ENCODE measurements at places on chromosomes 4 and X. TPM values are rescaled to one million over a fixed set of nuclear protein-coding genes. Genes with fewer than 3 reads are reported as not detected.

SLC6A14 gene
- total RNA-seq: 0.27 TPM

GRCh38 chr4:67436742-67437141, 108.6 kb downstream of the CENPC start:
- no peak overlapping the region for H3K4me3 ChIP-seq
- no peak for DNase-seq
- no peak overlapping the region for H3K27ac ChIP-seq

GRCh38 chrX:106042296-106042695, 3.8 kb upstream of the SERPINA7 start:
- H3K4me3 ChIP-seq: no peak overlapping the region
- H3K36me3 ChIP-seq: no peaks in the 10 kb centered on the region
- H3K27ac ChIP-seq: no peak overlapping the region
- no peaks in the 10 kb centered on the region for H3K4me1 ChIP-seq
- H3K27me3 ChIP-seq: peaks cover 1% of the 10 kb centered on the region

DNA sequence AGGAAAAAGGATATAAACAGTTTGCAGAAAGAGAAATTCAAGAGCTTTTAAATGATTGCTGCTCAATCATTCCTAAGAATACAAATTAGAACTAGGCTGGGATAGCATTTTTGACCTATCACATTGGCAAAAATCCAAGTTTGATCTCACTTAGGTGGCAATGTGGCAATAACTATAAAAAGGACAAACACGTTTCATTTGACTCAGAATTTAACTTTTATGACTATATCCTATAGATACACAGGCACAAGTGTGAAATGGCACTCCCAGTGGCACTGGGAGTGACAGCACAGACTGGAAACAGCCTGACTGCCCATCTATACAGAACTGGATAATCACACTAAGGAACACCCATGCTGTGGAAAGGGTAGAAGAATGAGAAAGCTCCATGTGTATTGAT, 11.1 kb downstream of the CENPU start:
- H3K27ac ChIP-seq: no peak overlapping the region
- no peaks in the 10 kb centered on the region for H3K27me3 ChIP-seq
- peaks cover 58% of the 10 kb centered on the region for H3K36me3 ChIP-seq
- H3K4me1 ChIP-seq: no peaks in the 10 kb centered on the region
- no peak overlapping the region for H3K4me3 ChIP-seq

GRCh38 chr4:56850910-56851309, 29.4 kb upstream of the SPINK2 start:
- no peak for DNase-seq
- no peaks in the 10 kb centered on the region for H3K27me3 ChIP-seq
- H3K27ac ChIP-seq: no peak overlapping the region
- no peak overlapping the region for H3K4me3 ChIP-seq
- no peaks in the 10 kb centered on the region for H3K4me1 ChIP-seq

GRCh38 chrX:31580726-31581125, 508.9 kb upstream of the FTHL17 start:
- H3K27me3 ChIP-seq: no peaks in the 10 kb centered on the region
- H3K36me3 ChIP-seq: no peaks in the 10 kb centered on the region
- H3K4me1 ChIP-seq: no peaks in the 10 kb centered on the region
- DNase-seq: no peak
- H3K27ac ChIP-seq: no peak overlapping the region
- no peak overlapping the region for H3K4me3 ChIP-seq

DNA sequence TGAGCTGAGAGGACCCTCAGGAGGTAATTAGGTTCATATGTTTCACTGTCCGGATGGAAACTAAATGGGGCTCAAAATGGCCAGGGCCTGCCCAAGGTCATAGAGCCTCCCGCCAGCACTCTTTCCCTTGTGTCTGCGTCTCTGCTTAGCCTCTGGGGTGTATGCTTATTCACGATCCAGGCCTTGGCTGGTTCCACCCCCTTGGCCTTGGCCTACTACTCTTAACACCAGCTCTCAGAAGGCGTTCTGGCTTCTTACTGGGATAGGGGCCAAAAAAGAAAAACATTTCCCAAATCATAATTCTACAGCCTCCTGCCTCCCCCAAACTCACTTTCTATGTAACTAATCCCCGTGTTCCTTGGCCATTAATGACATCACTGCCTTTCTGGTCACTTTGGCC, 68.8 kb downstream of the RTL5 start:
- H3K4me1 ChIP-seq: peaks cover 11% of the 10 kb centered on the region
- no peak overlapping the region for H3K27ac ChIP-seq
- H3K4me3 ChIP-seq: no peak overlapping the region
- H3K36me3 ChIP-seq: no peaks in the 10 kb centered on the region
- no peaks in the 10 kb centered on the region for H3K27me3 ChIP-seq

GRCh38 chr4:128241019-128241418, 46.6 kb downstream of the PGRMC2 start:
- no peaks in the 10 kb centered on the region for H3K4me1 ChIP-seq
- no peak overlapping the region for H3K27ac ChIP-seq
- H3K4me3 ChIP-seq: no peak overlapping the region
- H3K36me3 ChIP-seq: peaks cover 3% of the 10 kb centered on the region
